Motor neuron (in vitro differentiated cells): ENCODE measurements at places on chromosomes 3 and 15. TPM values are rescaled to one million over a fixed set of nuclear protein-coding genes. Genes with fewer than 3 reads are reported as not detected.

DNA sequence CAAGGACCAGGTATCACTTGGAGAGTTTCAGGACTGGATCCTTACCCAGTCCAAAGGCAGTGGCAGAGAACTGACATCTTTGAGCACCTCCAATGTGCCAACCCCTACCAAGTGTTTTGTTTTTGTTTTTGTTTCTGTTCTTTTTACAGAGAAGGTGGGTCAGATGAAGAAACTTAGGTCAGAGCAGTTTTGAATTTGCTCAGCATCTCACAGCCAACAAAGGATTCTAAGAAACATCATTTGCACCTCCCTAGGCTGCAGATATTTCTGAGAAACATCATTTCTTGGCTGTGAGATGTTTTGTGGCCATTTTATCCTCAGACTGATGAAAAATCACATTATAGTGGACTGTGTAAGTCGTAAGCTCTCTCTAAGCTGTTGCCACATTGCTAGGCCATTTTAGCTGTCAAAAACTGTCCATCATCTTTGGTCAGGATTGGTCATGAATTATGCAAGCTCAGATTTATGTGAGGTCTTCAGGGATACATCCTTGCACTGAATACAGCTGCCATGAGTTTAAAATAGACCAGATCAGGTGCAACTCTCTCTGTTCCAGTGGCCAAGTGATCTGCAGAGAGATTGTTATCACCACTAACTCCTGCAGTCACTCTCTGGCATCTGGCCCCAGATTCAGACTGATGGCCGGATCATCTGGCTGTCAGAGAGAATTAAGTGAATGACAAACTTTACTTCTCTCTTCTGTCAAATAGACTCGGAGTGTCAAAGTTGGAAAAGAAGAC lies 341.5 kb downstream of the EPHB1 start:
- no peak for ATAC-seq

Gene CLDN18
- 0.71 and 2.6 TPM in 2 replicates for total RNA-seq

Gene SOX14
- total RNA-seq = 0.45 TPM in 1 of 2 replicates, not detected in the other

Gene GOLGA8O
- total RNA-seq = 0.14 TPM in 1 of 2 replicates, not detected in the other
